Stimulated activated CD8-positive, alpha-beta memory T cell treated with anti-CD3 and anti-CD28 coated beads, Interleukin-7, amount 100 ng/mL, for 4 hours (primary cell): ENCODE measurements at places on chromosomes 7 and 10.

- DNase-seq, result no peak
Measured at GRCh38 chr10:100122780-100123179, 41.1 kb upstream of the CPN1 start.

- no peak for DNase-seq
Measured at GRCh38 chr7:69652947-69653701, 54.8 kb downstream of the AUTS2 start.

DNA sequence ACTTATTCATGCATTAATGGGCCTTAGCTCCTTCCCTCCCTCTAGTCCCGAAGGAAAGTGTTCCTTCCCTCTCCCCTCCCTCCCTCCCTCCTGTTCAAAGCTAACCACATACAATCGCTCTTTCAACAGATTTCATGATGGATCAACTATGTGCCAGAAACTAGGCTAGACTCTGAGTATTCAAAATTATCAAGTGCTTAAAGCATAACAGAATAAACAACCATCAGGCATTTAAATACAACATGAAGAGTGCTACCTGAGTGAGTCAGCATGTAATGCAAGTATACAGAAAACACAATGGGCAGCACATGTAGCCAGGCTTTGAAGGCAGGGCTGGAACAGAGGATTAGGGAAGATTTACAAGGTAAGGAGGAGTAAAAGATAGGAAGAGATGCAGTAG is 11.3 kb downstream of the CHCHD3 start:
- no peak for DNase-seq

- no peak for DNase-seq
Measured at GRCh38 chr7:50560865-50561351, 4.3 kb downstream of the DDC start.

- no peak for DNase-seq
Measured at GRCh38 chr7:151310578-151310977, 31.0 kb upstream of the NUB1 start.

GRCh38 chr7:132672200-132672990 is 96.1 kb upstream of the PLXNA4 start:
- no peak for DNase-seq

DNA sequence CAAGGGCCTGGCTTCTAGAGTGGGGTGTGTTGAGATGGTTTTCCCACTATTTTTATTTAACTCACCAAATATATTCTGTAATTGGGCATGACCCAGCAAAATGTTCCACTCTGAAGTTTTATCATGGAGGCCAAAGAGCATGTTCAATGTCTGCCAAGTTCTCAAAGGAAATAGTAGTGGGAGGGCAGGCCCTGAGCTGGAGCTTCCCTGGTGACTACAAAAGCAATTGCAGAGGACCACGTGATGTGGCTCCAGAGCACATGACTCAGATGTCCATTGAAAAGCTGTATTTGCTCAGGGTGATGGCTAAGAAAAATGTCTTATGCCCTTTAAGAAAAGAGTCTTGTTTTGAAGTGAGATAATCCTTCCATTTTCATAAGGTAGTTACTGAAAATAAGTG is 1024.8 kb downstream of the LRMDA start:
- no peak for DNase-seq

GRCh38 chr10:114624951-114625780 is 32.9 kb downstream of the ABLIM1 start:
- DNase-seq, result no peak

- DNase-seq, result no peak
Measured at GRCh38 chr10:60951272-60951724, 7.3 kb upstream of the RHOBTB1 start.

DNA sequence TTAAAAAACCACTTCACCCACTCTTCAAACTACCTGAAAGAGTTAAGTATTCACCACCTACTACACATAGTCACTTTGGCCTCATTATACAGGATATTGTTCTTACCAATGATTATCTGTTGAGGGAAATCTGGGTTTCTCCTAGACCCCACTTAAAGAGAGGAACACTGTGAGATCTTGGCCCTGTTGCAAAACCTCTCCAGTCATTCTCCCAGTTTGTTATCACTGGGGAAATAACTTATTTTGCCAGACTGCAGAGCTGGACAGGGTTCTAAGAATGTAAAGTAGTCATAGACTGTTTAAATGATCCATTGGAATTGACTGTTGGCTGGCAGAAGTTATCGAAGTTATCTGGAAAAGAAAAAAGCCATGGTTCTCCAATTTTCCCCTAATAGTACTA is 143.8 kb downstream of the HGF start:
- no peak for DNase-seq

DNA sequence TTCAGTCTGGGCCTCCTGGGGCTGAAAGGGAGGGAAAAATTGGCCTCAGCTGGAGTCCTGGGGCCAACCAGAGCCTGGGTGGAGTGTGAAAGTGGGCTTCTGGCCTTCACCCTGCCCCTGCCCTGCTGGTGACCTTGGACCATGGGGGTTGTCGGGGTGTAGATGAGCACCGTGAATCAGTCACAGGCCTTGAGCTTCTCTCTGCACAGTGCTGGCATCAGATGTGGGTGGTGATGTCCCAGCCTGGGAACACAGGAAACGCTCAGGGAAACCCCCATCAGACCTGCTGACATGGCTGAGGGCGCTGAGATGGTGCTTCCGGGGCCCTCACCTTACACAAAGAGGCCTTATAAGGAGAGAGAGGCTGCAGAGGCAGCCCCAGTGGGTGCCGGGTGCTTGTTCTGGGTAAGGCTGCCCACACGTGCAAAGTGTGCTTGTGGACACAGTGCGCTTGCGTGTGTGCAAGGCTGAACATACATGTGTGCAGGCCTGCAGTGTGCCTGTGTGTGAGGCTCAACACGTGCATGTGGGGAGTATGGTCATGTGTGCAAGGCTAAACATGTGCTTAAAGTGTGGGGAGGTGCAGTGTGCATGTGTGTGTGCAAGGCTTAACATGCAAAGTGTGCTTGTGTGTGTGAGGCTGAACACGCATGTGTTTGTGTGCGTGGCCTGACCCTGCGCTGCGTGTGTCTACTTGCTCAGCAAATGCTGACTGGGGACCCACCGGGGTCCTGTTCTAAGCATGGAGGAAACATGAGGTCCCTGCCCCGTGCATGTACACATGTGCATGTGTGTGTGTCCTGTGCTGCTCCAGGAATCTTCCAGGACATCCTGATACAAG is 6.5 kb downstream of the ARPC1B start:
- DNase-seq, result peak; percentile 85

- DNase-seq, result no peak
Measured at GRCh38 chr10:27383595-27384542, 120.2 kb upstream of the RAB18 start.

DNA sequence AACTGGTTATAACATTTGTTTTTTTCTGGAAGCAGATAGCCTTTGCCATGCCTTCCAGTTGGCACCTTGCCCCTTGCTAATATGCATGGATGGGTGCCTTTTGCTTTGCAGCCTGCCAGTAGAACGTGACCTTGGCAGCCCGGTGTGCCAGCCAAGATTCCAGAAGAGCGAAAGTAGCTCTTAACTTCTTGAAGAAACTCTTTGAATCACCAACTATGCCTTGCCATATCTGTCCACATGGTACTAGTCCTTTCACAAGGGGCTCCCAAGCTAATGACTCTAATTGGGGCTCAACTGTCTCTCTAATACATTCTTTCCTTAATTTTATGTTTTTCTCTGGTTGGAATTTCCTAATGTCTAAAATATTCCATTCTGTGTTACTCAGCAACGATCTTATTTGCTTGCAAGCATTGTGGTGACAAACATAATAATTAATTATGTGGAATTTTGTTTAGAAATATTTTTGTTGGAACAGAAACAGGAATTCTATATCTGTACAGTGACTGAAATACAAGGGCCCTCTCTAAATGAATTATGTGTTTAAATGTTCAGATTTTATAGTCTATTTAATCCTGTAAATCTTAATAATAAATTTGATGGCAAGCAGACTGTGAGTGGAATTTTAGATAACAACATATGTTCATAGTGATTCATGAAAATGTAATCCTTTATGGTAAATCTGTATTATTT is 45.8 kb downstream of the HDAC9 start:
- DNase-seq, result no peak

GRCh38 chr10:35890676-35891495 is 248.8 kb upstream of the FZD8 start:
- no peak for DNase-seq

DNA sequence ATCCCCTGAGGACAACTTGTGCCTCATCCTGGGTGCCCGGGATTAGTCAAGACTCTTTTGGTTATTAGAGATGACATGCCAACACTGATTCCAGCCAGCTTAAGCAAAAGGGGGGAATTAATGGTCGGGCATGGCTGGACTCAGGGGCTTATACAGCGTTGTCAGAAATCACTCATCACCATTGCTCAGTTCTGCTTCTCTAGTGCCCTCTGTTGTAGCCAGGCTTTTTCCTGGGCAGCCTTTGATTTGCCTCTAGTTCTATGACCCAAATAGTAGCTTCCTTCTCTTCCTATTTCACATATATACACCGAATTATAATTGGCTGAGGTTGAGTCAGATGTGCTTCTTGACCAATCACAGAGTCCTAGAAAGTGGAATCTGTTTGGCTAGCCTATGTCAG is 192.0 kb upstream of the HABP2 start:
- DNase-seq, result no peak

- no peak for DNase-seq
Measured at GRCh38 chr7:106891548-106892410, 26.7 kb downstream of the PIK3CG start.

DNA sequence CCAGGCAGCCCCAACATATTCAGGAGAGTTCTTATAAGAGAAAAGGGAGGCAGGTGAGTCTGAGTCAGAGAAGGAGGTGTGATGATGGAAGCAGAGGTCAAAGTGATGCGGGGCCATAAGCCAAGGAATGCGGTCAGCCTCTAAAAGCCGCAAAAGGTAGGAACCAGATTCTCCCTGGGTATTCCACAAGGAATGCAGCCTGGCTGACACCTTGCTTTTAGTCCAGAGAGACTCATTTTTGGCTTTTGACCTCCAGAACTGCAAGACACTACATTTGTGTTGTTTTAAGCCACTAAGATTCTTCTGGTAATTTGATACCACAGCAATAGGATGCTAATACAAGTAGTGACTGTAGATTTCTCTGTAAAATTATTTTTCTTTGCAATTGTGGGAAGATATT is 151.5 kb upstream of the EEPD1 start:
- DNase-seq, result no peak

GRCh38 chr7:105782391-105783042 is 93.9 kb downstream of the ATXN7L1 start:
- DNase-seq, result no peak

DNA sequence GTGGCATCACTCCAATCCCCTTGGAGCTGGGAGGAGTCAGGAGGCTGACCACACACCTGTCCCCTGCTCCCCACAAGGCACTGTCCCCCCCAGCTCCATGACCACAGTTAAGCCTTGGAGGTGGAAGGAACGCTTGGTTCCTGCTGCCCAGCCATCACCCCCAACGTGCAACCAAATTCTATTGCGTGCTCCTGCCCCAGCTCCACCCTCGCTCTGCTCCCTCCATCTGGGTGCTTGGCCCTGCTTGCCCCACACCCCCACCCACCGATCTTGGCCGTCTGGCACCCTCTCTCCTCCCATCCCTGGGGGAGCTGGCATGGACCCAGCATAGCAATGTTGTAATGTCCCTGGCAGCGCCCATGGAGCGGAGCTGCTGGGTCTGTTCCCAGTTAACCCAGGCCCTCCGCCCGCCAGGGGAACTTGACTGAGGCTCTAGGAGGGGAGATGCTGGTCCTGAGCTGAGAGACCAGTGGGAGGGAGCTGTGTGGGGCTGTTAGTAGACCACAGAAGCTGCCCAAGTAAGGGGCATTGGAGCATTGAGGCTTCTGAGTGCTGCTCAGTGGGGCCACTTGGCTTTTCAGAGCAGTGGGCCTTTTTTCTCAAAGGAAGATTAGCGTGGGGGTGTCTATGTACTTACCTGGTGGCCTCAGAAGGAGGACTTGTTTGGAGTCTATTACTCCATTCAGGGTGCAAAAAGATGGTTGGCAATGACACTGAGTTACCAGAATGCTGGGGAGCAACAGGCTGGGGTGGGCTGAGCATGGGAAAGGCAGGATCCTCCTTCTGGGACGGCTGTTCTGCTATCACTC is 1.1 kb downstream of the EPHB6 start:
- no peak for DNase-seq

DNA sequence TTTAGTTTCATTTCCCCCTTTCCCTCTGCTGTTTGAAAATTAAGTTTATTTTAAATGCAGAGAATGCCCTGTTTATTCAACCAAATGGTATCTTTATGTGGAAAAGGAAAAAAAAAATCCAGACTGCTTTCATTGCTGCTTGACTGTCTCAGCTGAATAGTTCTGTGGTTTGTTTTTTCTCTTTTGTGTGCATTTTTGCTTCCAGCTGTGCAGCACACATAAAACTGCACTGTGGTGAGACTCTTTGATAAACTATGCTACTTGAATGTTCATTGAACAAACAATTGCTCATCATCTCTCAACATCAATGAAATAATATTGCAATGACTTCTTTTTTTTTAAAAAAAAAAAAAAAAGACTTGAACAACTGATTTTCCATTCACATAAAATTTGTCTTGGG is 78.6 kb upstream of the GLI3 start:
- no peak for DNase-seq

DNA sequence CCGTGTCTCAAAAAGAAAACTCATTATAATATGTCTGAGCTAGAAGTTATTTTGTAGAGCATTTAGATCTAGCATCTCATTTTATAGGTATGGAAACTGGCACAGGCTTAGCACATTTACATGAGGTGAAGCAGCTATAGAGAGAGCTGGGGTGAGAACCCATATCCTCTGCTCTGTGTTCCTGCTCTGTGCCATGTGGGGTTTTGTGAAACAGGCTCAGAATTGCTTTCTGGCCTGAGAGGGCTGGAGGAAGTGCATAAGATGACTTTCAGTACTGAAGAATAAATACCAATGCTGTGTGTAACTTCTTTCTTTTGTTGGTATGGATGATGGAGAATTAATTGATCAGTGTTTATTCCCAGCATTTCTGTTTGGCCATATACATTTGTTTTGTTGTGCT is 159.1 kb downstream of the LRRC4 start:
- DNase-seq, result no peak

DNA sequence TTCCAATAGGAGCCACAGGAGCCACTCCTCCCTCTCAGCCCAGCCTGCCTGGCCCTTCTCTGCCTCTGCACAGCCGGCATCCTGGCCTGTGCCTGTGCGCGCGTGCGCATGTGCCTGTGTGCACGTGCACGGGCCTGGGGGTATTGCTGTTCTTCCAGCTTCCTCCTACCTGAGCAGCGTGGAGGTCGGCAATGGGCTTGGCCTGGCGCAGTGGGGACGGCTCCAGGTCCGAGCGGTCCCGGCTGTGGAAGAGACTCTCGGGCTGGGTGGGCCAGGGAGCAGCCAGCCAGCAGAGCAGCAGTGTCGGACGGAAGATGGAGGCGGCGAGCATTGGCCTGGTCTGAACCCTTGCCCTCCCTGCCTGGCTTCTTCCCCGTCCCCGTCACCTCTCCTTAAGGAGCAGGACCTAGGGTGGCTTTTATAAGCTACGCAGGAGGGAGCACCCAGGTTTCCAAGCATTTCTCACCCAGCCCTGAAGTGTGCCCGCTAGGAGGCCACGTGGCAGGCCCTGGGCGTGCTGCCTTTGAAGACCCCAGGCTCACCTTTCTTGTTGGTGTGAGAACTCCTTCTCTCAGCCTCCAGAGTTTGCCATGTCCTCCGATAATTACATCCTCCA is at the start of gene MMP21:
TSS of gene MMP21 (minus strand) at position 331 of the 616 bp plus-strand sequence. CDS start at position 331, 0 bp downstream.
- no peak for DNase-seq
